Renal cortical epithelial cell (primary cell): ENCODE measurements at places on chromosomes 1 and 21. TPM values are rescaled to one million over a fixed set of nuclear protein-coding genes. Genes with fewer than 3 reads are reported as not detected.

- DNase-seq: no peak
Measured at GRCh38 chr1:38134294-38134755, 87.7 kb upstream of the POU3F1 start.

The C1orf53 gene
- total RNA-seq: 3.6 and 6.2 TPM in 2 replicates

GRCh38 chr1:115245227-115245626, 92.8 kb downstream of the NGF start:
- no peak for DNase-seq

DNA sequence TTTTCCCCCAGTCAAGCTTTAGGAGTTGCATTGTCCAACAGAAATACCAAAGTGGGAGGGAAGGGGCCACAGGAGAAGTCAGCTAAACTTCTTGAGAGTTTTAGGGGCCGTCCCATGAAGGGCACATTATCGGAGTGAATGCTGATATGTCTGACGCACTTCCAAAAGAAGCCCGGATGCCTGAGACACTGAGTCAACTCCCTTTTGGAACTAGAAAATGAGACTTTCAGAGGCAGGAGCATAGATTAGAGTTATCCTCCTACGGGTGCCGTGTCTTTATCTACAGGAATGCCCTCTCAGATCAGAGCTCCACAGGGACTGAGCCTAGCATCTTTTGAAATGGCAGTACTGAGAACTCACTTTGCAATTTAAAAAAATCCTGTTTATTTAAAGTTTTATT, 13.1 kb downstream of the ACTN2 start:
- DNase-seq: no peak

The CD55 gene
- 16.6 and 21.0 TPM in 2 replicates for total RNA-seq

The LMX1A gene
- total RNA-seq: not detected in 2 replicates

The CD53 gene
- not detected in 2 replicates for total RNA-seq

DNA sequence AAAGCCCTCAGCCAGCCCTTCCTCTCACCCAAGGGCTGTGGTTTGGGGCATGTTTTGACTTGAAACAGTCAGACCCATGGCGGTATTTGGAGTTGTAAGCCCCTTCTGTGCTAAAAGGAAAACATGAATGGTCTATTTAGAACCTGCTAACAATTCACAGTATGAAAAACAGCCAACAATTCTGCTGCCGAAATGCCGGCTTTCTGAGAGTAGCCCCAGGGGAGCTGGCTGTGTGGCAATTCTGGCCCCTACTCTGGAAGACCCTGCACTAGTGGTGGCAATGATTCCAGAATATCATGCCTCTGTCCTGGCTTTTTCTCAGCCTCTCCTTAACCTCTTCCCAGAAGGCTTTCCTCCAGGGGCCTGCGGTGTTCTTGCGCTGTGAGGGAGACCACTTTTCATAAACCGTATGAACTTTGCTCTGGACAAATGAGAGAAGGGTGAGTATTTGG, 118.7 kb downstream of the EDEM3 start:
- DNase-seq: no peak

DNA sequence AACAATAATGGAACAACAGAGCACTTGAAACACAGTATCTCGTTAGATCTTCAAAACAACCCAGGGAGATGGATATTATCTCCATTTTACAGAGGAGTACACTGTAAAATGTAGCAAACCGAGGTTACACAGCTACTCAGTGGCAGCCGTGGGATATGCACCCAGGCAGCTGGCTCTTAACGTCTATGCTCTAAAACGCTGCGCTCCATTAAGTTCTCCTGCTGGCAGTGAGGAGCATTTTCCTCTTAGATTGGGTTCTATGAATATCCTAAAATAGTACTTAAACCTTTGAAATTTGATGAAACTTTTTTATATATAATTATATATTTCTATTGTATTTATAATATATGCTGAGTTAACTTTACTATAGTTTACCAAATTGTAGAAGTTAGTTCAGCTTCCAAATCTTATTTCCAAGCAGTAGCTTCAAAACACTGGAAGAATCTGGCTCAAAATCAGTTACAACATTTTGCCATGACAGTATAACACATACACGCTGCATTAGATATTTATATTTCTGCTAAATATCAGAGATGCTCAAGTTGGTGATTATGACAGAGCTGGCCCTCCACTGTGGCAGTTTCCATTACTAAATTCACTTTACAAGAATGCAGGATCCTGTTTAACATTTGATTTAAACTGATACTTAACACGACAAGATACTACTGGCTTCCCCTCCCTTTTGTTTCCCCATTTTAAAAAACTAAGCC, 49.5 kb downstream of the TGFBR3 start:
- DNase-seq: no peak

DNA sequence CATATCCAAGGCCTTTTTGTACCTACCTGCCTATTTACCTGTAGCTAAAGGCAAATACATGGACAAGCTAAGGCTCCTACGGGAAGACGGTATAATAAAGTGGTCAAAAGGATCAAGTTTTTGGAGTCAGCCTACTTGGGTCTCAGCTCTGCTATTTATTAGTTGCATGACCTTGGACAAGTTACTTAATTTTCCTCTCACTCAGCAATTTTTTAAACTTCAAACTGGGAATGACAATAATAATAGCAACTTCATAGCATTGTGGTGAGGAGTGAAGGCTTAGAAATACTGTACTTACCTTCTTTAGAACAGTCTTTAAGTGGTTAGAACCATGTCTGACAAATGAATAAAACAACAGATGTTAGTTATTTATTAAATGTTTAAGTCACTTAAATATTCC, 60.2 kb upstream of the SLC35F3 start:
- DNase-seq: no peak

DNA sequence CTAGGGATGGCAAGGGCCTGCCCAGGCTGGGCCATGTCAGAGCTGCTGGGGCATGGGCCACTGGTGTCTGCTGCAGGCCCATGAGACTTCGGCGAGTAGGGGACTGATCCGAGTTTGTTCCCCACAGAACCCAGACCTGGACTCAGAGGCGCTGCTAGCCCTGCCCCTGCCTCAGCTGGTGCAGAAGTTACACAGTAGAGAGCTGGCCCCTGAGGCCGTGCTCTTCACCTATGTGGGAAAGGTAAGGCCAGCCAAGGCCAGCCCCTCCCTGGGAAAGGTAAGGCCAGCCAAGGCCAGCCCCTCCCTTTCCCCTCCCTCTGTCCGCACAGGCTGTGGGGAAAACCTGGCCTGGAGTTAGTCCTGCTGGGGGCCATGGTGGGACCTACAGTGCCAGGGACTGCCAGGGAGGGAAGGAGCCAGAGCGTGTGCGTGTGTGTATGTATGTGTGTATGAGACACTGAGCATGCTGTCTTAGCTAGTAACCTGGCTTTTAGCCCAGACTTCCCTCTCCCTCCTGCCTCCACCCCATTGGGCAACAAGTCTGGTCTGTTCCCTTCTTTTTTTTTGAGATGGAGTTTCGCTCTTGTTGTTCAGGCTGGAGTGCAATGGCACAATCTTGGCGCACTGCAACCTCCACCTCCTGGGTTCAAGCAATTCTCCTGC, 8.0 kb downstream of the FAAH start:
- DNase-seq: peak; percentile 94

The MAP1LC3C gene
- 1.2 and 1.7 TPM in 2 replicates for total RNA-seq

The SPATA1 gene
- 1.3 TPM in 1 of 2 replicates, not detected in the other for total RNA-seq

DNA sequence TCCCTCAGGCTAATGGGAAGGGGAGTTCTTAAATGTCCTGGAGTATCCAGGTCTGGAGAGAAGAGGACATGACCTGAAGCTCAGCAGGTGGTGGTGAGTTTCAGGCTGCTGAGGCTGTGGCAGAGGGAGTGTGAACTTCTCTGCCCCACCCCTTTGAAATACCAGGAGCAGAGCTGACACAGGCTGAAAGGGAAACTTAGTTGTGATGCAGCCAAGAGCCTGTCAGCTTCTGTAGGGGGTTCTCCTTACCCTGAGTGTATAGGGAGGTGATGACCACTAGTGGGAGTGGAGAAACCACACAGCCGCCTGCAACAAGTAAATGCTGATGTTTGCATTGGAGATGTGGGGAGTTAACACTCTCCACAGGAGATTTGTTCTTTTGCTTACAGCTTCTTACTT, 152.3 kb downstream of the FCRL5 start:
- no peak for DNase-seq

- DNase-seq: no peak
Measured at GRCh38 chr1:89725631-89726030, 92.7 kb downstream of the LRRC8C start.

DNA sequence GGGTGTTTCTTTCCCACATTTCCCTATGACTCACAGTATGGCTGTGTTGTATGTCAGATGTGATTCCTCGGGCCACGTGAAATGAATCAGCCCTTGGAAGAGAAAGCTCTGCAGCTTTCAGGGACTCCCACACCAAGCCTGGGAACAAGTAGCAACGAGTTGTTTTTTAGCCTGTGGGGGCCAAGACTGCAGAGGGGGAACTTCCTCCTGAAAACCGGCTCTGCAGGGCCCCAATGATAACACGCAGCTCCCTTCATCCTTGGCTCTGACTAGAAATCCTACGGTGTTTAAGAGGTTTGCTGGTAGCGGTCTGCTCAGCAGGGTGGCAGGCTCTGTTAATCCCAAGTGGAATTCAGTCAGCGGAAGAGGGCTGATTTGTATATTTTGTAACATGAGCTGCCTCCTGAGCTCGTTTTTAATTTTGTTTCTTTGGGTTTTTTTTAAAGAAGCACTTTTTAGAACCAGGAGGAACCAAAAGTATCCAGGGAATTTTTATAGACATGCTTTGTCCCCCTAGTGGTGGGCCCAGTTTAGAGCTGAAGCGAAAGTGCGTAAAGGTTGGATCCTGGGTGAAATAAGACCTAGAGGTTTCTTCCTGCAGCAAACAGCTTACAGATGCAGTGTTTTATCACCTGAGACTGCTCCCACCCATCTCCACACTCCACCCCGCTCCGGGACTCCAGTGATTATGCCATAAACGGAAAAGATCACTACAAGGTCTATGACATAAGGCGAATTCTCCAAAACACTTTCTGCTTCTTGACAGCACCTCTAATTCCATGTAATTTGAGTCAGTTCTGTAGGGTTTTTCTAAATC, 48.8 kb downstream of the LAMC2 start:
- DNase-seq: peak; percentile 99

DNA sequence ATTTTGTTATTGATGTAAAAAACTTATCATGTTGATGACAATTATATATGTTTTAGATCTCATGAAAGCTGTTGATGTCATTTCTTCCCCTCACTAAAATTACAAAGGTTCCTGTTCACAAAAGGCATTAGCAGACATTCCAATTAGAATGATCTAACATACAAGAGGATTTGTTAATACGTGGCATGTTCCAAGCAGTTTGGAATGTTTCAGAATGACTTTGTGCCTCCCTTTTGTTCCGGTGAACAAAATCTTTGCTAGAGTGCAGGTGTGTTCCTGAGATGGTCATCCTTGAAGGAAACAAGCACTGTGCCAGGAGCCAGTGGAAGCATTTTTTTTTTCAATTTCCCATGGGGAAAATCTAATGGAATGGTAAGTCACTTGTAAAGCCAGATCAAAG, 108.0 kb upstream of the KCTD3 start:
- no peak for DNase-seq

DNA sequence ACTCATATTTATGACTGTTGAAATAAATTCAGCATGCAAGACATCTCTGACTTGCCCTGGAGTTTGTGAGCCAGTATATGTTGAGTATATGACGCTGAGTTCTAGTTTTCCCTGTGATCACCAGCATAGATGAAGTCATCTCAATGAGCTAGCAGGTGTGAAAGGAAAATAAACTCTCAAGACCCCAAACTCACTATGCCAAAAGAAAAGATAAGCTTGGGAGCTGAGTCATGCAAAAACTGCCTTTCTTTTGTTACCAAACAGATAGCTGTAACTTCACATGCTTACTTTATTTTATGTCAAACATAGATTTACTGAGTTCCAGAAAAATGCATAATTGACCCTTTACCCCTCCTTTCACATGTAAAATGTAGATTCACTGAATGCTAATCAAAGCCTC, 52.9 kb downstream of the SERBP1 start:
- DNase-seq: no peak

- no peak for DNase-seq
Measured at GRCh38 chr1:163672976-163673758, 351.4 kb downstream of the NUF2 start.

The SYTL1 gene
- total RNA-seq: 9.0 and 25.4 TPM in 2 replicates

The LYPD8 gene
- total RNA-seq: 2.6 and 4.3 TPM in 2 replicates

DNA sequence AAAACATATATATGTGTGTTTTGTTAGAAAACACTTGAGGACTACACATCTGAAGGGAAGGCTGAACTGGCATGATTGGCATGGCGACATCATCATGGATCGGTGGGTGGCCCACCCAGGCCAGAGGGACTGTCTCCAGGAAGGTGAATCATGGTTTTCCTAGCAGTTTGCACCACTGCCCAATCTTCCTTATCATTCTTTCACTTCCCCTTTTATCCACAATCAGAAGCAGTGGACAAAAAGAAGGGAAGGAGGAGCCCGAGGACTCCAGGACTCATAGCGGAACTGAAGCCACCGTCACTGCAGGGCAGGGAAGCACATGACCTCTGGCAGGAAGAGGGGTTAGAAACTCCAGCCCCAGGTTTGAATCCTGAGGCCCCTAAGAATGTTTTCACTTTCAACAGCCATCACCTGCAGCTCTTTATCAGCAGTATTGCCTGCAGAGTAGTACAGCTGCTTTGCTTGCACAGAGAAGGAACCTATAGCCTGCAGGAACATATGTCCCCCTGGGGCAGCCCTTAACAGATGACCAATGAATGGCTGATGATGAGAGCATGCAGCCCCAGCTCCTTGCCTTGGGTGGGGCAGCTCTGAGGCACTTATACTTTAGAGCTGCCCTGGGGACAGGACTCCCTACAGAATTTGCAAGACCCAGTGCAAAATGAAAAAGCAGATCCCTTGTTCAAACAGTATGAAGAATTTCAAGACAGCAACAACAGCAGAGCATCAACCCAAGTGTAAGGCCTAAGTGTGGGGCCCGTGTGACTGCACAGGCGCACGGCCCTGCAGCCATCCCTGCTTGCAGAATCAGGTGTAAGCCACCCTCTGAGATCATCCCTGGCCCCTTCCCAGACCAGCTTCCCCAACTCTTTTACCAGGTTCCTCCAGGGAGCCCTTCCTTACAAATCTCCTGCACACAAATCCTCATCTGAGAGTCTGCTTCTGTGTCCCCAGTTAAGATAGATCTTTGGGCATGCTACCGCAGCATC, 241.8 kb upstream of the IRF2BP2 start:
- DNase-seq: peak; percentile 48

The SOD1 gene
- total RNA-seq: 332 and 379 TPM in 2 replicates

The LCA5L gene
- 3.1 and 3.6 TPM in 2 replicates for total RNA-seq

DNA sequence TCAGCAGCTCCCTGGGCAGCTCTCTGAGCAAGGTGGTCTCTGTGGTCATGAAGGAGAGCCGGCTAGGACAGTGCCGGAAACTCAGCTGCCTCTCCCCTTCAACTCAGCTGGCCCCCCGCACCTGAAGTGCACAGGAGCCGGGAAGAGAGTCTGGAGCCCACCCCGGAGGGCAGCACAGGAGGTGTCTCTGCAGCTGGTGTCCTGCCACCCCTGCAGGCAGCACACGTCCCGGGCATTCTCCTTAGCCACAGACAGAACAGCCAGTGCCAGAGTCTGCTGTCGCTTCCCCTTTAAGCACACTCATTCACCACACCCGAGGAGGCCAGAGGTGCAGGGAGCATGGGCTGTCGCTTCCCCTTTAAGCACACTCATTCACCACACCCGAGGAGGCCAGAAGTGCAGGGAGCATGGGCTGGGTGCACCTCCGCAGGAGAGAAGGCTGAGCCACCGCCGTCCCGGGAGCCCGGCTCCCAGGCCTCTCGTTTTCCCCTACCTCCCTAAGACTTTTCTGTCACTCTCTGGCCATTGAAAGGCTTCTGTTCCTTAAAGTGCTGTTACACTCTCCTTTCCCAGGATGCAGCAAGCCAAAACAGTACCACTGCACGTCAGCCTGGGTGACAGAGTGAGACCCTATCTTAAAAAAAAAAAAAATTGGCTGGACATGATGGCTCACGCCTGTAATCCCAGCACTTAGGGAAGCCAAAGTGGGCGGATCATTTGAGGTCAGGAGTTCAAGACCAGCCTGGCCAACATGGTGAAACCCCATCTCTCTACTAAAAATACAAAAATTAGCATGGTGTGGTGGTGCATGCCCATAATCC, 16.9 kb upstream of the SAMD11 start:
- DNase-seq: peak; percentile 25
